Activated CD8-positive, alpha-beta memory T cell treated with anti-CD3 and anti-CD28 coated beads for 1 hour (primary cell): ENCODE measurements at places on chromosomes 13 and 19.

- DNase-seq, result no peak
Observed at GRCh38 chr13:28609926-28610325, 49.0 kb upstream of the POMP start.

- no peak for DNase-seq
Observed at GRCh38 chr13:32638739-32639138, 52.5 kb downstream of the PDS5B start.

GRCh38 chr13:20073775-20074174 lies 87.1 kb downstream of the GJA3 start:
- DNase-seq, result no peak

DNA sequence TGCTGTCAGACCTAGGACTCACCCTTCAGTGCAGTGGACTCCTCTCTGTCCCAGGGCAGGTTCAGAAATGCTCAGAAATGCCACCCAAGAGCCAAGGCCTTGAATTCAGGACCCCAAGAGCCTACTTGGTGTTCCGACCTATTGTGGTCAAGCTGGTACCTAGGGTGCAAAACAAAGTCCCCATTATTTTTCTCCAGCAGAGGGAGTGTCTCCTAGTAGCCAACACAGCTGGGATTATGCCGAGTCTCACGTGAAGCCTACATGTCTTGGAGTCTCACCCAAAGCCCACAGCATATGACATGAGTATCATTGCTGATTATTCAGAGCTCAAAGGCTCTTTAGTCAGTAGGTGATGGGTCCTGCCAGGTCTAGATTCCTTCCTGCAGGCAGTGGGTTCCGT lies 671.1 kb upstream of the SPRY2 start:
- no peak for DNase-seq

DNA sequence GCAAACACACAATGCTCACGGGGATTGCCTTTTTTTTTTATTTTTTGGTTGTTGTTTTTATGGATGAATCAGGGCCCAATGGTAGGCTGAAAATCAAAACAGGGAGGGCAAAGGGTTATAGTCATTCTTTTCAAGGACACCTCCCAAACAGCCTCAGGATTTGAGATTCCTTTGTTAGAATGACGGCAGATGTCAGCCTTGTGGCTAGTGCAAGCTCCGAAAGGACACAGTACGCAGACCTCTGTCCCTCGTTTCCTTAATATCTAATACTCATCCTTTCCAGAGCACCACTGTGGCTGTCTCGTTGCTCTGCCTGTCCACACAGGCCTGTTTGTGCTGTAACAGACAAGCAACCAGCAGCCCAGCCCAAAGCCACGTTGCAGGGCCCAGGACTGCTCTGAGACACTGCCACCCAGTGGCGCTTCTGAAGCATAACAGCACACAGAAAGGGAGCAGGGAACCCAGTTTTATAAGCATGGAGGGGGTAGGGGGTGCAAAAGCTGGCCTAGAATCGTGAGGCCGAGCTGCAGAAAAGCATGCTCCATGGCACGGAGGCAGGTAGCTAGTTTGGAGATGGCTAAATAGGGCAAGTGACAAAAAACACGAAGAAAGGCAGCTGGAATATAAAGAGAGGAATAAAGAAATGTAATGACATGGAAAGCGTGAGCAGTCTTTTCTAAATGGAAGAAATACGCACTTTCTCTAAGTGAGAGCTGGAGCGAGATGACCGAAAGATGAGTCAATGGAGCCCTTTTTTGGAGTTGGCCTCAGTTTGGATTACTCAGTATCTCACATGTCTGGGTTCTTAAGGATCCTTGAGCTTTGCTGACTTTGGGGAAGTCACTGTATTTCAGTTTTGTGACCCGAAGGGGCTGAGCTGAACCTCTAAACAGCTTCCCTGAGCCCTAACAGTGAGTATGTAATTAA lies 40.7 kb upstream of the MEDAG start:
- peak; percentile 3 for DNase-seq

GRCh38 chr13:91398413-91399188 lies at the start of gene GPC5:
TSS of gene GPC5 (plus strand) at chr13:91398621.
- peak; percentile 49 for DNase-seq

DNA sequence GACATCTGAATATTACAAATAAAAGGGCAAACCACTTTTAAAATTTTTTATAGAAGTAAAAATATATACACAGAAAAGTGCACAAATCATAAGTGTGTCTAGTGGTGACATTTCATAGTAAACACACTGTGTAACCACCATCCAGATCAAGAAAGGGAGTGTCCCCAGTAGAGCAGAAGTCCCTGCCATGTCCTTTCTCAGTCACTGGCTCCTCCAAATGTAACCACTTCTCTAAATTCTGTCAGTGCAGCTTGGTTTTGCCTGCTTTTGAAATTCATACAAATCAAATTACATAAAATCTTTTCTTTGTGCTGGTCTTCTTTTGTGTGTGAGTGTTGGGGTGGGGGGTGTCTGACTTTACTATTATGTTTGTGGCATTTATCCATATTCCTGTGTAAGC lies 116.5 kb downstream of the RBM26 start:
- DNase-seq, result no peak

GRCh38 chr19:7340959-7341837 lies 7.5 kb upstream of the ARHGEF18 start:
- peak; percentile 60 for DNase-seq

DNA sequence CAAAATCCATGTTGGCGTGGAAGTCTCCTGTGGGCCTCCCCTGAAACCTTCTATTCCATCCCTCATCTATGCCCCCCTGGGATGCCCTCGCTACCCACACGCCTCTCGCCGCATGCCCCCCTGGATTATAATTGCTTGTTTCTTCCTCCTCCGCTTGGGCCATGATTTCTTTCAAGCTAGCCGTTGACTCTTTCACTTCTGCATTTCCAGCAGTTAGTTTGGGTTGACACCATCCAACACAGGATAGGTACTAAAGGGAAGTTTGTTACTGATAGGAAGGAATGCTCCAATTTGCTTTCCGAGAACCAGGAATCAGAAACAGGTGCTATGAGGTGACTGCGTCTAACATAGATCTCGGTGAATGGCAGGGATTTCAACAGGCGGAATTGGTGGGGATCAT lies 7.7 kb upstream of the SLC25A15 start:
- DNase-seq, result no peak

- DNase-seq, result no peak
Observed at GRCh38 chr13:71603255-71603654, 263.7 kb downstream of the DACH1 start.

DNA sequence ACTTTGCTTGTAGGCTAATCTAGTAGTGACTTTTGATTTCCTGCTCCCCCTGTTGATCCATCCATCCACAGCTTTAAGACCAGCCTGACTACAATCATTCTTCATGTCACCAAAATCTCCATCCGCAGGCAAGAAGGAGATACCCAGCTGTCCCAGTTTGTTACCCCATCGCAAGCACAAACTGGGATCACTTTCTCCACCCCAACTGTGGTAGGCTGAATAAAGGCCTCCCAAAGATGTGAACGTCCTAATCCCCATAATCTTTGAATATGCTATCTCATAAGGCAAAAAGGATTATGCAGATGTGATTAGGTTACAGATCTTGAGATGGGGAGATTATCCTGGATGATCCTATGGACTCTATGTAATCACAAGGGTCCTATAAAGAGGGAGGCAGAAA lies 202.0 kb downstream of the ENOX1 start:
- DNase-seq, result no peak

- no peak for DNase-seq
Observed at GRCh38 chr13:80883545-80883944, 542.6 kb upstream of the SPRY2 start.

DNA sequence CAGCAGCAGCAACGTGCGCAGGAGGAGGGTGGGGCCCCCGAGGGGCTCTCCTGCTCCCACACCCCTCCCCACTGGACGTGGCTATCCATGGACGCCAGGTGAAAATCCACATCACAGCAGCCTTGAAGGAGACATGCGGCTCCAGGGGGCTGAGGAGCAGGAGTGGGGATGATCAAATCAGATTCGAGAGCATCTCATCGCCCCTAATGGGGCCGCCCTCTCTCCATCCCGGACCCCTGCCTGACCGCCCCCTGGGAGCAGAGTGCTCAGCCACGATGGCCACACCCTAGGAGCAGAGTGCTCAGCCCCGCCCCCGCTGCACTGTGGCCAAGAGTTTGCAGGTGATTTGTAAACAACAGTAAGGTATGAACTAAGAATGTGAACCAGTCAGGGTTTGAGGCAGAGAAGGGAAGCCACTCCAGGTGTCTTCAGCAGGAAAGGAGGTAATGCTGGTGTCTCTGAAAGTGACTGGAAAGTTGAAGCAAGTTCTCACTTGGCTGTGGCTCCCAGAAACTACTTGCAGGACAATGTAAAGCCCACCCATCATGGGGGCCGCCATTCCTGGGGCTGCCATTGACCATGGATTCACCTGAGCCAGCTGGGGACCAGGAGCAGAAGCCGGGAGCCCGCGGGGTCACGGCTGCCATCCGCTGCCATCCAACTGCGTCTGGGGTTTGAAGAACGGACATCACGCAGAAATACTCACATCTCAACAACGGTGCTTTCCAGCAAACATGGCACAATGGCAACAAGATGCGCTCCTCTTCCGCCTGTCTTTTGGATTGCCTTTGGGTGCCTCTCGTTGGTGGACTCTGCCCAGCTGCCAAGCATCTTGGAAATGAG lies 71.8 kb downstream of the SPACA7 start:
- DNase-seq, result no peak

- no peak for DNase-seq
Observed at GRCh38 chr19:48770266-48770665, 14.9 kb downstream of the FGF21 start.

GRCh38 chr13:42633495-42633894 lies 59.5 kb downstream of the TNFSF11 start:
- no peak for DNase-seq

DNA sequence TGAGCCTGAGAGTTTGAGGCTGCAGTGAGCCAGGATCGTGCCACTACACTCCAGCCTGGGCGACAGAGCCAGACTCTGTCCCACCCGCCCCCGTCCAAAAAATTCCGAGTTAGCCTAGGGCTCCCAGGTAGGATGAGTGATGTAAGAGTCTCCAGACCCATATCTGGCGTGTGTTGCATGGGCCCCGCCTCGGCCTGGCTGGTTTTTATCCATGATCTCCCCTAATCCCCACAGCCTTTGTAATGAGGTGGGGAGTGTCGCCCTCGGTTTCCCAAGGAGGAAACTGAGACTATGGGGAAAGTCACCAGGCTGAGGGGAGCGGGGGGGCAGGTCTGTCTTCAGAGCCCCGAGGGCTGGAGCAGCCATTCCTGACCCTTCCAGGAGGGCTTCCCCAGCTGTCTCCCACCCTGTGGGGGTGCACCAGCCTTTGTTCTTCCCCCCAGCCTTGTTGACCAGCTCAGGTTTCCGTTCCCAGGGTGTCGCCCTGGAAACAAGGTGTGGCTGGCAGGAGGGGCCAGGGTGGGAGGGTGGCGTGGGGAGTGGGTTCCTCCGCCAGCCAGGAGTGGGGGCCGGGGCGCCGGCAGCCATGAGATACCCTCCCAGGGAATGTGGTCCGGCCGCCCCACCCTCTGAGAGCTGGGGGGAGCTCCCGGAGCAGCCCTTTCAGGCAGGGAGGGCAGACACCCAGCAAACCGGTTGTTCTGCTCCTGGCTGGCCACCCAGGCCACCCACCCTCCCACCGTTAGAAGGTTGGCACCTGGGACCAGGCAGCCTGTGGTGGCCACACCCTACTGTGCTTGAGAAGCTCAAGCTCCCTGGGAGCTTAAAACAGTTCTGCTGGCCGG lies 11.5 kb downstream of the MYH14 start:
- DNase-seq, result no peak

DNA sequence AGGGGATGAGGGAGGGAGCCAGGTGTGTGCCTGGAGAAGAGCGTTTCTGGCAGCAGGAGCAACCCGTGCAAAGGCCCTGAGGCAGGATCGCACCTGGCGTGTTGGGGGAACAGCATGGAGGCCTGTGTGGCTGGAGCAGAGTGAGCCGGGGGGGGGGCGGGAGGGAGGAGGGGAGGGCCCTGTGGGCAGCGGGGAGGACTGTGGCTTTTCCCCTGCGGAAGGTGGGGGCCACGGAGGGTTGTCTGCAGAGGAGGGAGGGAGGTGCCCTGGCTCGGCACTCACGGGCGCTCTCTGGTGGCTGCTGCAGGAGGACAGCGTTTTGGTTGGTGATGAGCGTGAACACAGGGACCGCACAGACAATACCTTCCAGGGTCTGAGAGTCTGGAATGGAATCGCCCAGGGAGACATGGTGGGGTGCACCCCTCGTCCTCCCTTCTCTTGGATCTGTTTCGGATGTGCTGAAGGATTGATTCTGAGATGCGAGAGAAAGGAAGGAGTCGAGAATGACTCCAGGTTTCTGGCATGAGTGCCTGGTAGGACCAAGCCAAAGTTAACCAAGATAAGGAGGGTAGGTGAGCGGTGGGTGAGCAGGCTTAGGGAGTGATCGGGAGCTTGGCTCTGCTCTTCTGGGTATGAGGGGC lies 6.5 kb downstream of the RAB11B start:
- DNase-seq, result peak; percentile 52

GRCh38 chr19:39913682-39914333 lies 20.6 kb downstream of the FCGBP start:
- no peak for DNase-seq

DNA sequence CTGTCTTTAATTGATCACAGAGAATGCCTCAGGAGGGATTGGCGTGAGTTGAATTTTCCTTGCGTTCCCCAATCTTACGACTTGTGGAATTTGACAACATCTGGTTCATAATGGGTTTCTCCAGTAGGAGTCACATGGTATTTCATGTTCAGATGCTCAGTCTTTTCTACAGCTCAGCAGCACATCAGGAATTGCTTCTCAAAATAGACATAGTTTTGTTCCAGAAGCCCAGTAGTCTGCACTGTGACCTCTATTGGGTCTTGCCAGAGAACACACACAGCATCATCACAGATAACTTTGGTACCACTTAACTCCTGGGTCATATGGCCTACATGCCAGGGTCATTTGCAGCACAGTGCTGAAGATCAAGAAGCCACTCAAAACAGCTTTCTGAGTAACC lies 282.5 kb upstream of the HTR2A start:
- no peak for DNase-seq

DNA sequence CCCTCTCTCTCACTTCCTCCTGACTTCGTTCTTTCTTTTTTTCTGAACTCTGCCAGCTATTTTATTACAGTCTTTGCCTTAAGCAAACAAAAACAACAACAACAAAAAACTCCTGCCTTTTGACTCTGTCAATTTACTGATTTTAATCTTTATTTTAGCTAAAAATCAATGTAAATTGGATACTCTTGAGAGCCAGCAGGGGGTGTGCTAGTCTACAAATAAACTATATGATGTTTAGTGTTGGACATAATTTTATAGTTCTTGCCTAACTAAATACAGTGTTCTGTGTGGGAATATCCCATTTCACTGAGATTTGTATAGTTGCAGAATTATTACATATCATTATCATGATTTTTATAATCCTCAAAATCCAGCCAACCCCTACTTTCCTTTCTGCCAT lies 1199.9 kb upstream of the SPRY2 start:
- no peak for DNase-seq

DNA sequence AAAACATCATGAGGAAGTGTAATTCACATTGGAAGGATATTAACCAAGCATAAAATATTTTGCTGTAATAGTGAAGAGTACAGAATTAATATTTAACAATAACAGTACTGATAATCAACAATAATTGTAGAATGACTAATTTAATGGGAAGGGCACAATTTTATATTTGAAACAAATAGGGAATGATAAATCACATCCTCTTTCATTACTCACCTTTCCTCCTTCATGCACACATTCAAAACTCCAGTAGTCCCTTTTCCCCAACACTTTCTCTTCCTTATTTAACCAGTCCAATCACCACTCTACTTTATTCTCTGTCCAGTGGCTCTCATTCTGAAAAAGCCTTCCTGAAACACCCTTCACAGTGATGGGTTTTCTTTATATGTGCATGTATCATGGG lies 110.8 kb upstream of the POSTN start:
- no peak for DNase-seq
